ENCODE measurements at places on chromosomes 3 and 15.

GRCh38 chr15:100115711-100116090, 226.1 kb downstream of the ADAMTS17 start:
- no peak for DNase-seq

GRCh38 chr3:175951047-175951694, 1092.0 kb downstream of the NAALADL2 start:
- peak; percentile 29 for DNase-seq

DNA sequence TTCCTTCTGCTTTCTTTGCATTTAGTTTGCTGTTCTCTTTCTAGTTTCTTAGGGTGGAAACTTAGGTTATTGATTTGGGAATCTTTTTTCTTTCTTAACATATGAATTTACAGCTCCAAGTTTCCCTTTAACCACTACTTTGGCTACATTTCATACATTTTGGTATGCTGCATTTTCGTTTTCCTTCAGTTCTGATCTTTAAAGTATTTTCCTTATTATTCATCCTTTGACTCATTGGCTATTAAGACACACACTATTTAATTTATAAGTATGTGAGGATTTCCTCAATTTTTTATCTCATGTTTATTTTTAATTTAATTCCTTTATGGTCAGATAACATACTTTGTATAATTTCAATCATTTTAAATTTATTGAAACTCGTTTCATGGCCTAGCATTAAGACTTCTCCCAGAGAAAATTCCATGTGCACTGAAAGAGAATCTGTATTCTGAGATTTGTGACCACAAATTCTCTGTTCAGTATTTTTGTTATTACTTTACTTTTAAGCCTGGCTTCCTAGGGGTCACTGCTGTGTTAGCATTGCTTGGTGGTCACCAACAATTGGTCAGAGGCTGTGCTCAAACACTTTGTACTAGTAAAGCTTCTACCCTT, 87.7 kb downstream of the CFAP20DC start:
- DNase-seq: peak; percentile 19

GRCh38 chr15:38374556-38374955, 79.4 kb upstream of the FAM98B start:
- no peak for DNase-seq

DNA sequence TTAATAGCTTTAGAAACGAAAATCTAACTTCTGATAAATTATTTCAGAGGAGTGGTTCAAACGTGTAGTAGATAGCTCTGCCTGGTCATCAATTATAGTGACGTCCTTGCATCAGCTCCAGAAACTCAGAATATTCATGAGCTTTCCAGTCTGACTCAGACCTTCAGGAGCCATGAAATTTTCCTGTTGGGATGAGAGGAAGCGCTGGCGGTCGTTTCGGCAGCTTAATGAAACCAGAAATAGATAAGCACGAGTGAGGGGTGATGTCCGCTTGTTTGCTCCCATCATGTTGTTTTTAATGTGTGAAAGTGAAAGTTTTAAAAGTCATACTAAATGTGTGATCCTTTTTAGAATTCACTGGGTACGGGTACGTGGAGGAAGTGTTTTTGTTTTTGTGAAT, 141.1 kb downstream of the PGPEP1L start:
- DNase-seq: no peak

GRCh38 chr15:82807920-82808633, 1.4 kb upstream of the WHAMM start:
- DNase-seq: no peak

DNA sequence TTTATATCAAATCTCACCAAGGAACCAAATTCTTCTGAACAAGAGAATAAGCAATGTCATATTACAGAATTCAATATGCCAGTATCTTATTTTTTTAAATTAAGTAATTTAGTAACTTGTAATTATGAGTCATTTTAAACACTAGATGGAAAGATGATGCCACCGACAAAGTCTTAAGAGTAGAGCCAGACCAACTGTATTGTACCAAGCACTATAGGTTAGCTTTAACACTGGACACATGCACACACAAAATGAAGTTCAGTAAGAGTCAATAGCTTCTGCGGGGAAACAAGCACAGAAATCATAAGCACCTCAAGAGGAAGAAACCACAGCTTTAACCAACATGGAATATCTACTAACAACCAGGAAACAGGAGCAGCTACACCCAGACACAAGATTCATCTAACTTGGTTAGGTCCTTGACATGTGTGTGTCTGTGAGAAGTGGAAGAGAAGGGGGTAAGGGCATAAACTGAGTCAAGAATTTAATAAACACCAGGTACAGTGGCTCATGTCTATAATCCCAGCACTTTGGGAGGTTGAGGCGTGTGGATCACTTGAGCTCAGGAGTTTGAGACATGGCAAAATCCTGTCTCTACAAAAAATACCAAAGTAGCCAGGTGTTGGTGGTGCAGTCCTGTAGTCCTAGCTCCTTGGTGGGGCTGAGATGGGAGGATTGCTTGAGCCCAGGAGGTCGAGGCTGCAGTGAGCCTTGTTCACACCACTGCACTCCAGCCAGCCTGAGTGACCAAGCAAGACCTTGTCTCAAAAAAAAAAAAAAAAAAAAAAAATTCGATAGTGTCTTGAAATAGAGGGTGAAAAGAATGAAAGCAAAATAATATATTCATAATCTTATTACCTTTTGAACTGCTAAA, 28.9 kb downstream of the DENND4A start:
- DNase-seq: no peak

DNA sequence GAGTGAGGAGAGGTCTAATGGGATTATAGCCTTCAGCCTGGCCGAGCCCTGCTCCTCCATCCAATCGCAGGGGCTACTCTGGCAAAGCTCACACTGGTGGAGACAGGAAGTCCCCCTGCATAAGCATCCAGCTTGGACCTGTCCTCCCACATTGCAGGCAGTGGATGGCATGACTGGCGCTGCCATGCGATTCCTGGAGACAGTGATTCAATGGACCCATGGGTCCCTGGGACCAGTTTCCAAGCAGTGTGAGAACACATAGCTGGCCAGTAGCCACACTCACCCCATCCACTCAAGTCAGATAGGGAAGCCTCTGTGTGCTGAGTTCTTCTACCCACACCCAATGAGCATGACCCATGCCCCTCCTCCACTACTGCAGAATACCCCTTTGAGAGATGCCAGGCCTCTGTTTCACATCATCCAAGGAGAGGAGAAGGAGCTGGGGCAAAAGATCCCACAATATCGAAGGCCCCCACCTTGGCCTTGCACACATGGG, 18.1 kb upstream of the POC1A start:
- DNase-seq: no peak

DNA sequence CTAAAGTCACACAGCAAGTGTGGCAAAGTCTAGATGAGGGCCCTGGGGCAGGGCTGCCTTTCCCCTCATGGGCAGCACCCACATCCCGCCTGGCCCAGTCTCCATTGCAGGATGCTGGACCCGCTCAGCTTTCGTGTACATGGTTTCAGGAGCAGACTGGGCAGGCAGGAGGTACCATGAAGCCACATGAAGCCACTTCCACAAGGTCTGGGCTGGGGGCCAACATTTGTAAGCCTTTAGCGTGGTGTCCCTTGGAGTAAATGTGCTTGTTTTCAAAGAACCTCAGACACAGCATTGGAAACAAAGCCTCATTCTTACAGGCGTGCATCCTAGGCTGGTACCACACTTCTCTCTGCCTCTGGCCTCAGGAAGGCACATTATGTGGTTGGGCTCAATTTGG, 34.5 kb downstream of the UMPS start:
- no peak for DNase-seq

DNA sequence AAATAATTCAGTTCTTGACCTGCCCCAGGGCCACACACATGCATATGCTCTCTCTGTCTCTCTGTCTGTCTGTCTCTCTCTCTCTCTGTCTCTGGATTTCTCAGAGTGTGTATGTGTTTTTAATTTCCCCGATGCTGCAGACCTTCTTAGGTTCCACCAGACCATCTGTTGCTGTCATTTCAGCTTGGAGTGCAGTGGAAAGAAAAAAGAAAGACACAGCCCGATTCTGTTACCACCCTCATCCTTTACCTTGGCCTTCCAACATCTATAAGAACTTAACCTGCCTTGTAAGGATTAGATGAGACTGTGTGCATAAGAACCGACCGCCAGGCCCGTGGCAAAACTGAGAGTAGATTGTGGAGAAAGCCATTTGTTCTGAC, 9.7 kb upstream of the PGPEP1L start:
- DNase-seq: no peak

DNA sequence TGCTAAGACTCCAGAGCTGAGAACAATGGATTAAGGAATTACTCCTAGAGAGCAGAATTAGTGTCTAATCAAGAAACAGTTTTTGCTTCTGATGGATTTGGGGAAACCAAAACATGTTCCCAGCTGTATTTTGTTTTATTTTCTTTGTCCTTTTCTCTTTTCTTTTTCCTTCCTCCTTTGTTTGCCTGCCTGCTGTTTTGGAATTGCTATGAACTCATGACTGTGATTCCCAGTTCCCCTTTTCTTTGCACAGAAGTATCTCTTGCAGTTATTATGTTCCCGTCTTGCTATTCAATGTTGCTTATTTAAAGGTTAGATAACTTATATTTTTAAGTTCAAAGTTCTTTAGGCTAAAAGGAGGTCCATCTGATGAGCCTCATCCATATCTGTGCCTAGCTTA, 77.0 kb upstream of the GBE1 start:
- DNase-seq: no peak

- no peak for DNase-seq
Measured at GRCh38 chr3:172315401-172316091, 132.7 kb downstream of the GHSR start.

GRCh38 chr15:58758141-58758540, 8.6 kb upstream of the ADAM10 start:
- DNase-seq: no peak

- no peak for DNase-seq
Measured at GRCh38 chr3:124995460-124995994, 60.3 kb downstream of the HEG1 start.

GRCh38 chr15:77858792-77859490, 218.6 kb downstream of the TBC1D2B start:
- DNase-seq: no peak

DNA sequence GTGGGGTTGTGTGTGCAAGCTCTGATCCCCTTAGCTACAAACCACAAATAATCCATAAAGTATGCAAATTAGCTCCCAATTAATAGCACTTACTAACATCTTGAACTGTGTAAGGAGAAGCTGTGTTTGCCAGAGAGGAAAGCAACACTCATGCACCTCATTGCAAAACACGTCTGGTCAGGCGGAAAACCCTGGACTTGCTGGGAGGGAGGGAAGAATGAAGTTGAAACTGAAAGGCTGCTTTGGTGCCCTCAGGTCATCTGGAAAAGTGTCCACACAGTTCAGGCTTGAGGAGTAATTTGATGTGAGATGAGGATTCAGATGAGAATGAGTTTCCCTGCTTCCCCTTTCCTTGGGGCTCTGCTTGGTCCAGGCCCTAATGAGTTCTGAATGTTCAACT, 185.5 kb upstream of the ANKRD28 start:
- peak; percentile 38 for DNase-seq

GRCh38 chr3:123379041-123379830, 69.7 kb downstream of the ADCY5 start:
- no peak for DNase-seq

- no peak for DNase-seq
Measured at GRCh38 chr3:40476478-40477470, at the start of gene ZNF619. TSS of gene ZNF619 (plus strand) at chr3:40477122. CDS start at chr3:40477980, 858 bp downstream.

- peak; percentile 69 for DNase-seq
Measured at GRCh38 chr3:11238880-11239279, 33.3 kb upstream of the ATG7 start.

GRCh38 chr15:96181873-96182301, 148.6 kb upstream of the NR2F2 start:
- DNase-seq: peak; percentile 89

DNA sequence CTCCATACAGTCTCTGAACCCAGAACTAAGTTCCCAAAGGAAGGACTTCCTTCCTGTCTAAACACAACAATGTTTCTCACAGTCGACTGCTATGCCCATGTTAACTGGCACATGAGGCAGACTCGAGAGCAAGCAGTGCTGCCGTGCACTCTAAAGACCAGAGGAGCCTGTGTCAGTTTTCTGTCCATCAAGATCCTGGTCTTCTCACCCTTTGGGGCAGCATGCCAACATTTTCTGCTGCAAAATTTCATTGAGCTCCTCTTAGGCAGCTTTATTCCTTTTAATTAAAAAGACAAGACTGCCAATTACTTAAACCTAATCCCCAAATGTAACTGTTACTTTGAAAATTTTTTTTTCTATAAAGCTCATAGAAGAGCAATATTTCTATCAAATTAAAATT, 205.1 kb downstream of the GAP43 start:
- DNase-seq: no peak

- no peak for DNase-seq
Measured at GRCh38 chr3:127915115-127915936, at the start of gene KBTBD12. TSS of gene KBTBD12 (plus strand) at chr3:127915232. CDS start at chr3:127923062, 7,830 bp downstream.

DNA sequence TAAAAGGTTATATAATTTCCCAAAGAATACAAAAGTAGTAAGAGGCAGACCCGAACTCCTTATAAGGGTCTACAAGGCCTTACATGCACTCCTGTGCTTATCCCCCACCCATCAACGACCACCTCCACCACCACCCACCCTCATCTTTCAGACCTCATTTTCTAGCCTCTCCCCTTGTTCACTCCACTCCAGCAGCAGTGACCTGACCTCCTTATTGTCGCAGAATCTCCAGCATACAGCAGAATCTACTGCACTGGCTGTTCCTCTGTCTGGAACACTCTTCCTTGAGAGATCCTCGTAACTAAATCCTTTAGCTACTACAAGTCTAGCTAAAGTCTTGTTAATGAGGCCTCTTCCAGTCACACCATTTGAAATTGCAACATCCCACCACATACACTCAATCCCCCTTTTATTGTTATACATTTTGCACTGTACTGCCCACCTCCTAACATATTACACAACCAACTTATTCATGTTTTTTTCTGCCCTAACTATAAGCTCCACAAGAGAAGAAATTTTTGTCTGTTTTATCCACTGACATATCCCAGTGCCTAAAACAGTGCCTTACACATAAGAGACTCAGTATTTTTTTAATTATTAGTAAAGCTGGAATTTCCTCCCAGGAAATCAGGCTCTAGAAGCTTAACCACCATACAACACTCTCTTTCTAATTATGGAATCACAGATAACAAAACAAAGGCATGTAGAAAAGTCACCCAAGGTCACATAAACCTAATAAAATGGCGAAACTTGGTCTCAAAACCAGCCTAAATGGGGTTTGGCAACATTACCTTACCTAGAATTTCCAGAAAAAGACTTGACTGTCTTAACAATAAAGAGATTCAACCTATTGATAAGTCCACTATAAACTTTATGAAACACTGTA, 40.2 kb downstream of the ZNF148 start:
- no peak for DNase-seq

DNA sequence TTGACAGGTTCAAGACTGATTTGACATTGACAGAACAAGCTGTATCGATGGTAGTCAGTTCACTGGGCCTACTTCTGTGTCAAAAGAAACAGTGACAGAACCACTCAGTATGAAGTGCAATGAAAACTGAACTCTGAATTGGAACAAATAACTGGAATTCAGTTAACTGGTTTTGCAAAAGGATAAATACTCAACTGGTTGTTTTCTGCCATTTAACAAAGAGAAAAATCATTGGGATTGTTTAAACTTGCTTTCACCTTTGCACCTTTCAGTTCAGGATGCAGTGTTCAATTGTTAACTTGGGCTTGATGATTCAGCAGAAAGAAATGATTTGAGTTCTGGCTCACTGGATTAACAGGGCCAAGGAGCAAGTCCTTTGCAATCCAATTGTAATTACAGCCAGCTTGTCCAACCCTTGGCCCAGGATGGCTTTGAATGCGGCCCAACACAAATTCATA, 4.9 kb downstream of the BTD start:
- no peak for DNase-seq

GRCh38 chr15:52652984-52653383, 26.2 kb downstream of the ATOSA start:
- peak; percentile 75 for DNase-seq
